ENCODE measurements at places on chromosomes 1 and 21.

GRCh38 chr1:5917591-5918274 lies 74.5 kb downstream of the NPHP4 start:
- DNase-seq, result peak; percentile 5

DNA sequence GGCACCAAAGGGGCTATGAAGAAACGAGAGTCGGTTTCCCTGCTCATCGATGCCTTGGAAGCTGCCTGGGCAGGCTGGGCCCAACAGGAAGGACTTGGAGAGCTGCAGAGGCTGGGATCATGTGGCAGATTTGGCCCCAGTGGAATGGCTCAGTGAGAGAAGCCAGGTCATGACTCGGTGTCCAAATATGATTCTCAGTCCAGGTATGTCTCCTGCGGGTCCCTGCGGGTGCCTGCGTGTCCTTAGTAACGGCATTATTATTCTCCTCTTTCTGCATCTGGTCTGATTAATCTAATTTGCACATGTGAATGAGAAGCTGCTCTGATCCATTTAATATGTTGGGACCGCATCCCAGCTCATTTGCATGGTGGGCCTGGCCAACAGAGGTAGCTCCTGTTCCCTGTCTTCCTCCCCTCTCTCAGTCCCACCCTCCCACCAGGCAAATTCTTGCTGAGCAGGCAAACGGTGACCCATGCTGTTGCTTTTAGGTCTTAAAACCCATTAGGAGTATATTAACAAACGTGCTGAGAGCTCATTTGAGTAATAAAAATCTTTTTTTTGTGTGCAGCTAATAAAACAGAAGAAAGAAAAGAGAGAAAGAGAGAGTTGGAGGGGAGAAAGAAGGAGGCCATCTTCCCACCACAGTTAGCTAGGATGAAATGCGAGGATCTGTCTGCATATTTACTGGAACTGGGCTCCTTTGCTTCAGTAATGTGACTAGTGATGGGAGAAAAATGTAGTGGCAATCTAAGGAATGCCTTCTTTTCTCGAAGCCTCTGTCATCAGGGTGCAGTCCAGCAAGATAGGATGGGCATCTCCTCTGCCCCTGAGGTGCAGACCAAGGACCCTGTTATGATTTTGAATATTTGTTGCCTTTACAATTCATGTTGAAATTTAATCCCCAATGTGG lies 133.5 kb downstream of the HMGB4 start:
- no peak for DNase-seq

DNA sequence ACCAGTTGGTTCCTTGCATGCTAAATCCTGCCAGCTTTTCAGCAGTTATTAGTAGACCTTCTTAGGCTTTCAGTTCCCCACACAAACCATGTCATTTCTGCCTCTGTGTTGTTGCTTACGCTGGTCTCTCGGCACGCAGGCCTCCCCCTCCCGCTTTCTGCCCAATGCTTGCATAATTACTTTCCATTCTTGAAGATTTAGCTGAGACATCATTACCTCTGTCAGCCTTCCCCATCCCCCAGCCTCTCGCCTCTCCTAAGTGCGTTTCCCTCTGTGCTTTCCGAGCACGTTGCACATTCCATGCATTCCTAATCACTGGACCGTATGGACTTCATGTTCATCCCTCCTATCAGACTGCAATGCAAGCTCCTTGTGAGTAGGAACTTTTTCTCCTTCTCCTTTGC lies 26.8 kb downstream of the TSHB start:
- peak; percentile 79 for DNase-seq

GRCh38 chr1:230627767-230628166 lies 14.5 kb upstream of the COG2 start:
- DNase-seq, result no peak

DNA sequence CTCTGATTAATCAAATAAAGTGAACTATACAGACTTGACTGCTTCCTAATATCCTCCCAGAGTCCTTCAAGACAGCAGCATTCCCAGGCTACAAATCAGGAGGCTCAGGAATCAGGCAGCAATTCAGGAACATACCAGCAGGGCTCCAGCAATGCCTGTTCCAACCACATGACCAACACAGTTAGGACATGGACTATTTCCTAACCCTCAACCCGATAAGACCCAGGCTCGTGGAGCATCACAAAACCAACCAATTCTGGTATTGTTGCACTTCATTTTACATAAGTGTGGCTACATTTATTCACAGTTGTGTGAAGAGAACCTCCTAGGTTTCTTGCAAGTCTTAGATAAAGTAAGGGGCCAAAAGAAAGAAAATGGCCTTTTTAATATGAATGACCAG lies 546.2 kb upstream of the ADGRL2 start:
- DNase-seq, result peak; percentile 53

DNA sequence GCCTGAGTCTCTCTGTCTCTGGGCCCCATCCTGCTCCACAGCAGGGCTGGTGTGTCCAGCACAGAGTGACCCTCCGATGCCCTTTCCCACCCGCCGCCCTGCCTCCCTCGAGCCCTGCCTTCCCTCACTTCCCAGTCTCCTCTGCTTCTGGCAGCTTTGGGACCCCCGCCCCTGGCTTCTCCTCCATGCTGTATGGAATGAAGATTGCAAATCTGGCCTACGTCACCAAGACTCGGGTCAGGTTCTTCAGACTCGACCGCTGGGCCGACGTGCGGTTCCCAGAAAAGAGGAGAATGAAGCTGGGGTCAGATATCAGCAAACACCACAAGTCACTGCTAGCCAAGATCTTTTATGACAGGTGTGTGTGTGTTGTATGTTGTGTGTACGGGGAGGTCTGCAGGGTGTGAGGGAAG lies 14.3 kb downstream of the MOV10 start:
- DNase-seq, result no peak

DNA sequence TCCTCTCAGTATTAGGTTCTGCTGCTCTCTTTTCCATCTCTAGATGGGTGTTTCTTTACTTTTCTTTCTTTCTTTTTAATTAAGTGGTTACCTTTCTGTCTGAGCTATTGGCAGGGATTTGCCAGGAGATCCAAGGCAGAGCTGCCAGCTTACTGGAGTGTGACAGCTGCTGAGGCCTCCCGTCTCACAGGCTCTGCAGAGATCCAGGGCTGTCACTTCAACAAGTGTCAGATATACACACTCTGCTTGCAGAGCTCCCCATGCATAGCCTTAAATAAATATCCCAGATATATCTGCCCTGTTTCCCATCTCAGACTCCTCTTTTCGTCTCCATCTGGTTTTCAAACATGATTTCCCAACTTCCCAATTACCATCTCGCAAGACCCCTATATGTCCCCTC lies 124.3 kb downstream of the NOS1AP start:
- no peak for DNase-seq
